ENCODE measurements at places on chromosomes 1 and 21.

- DNase-seq, result no peak
These were observed 67.6 kb downstream of the OLFML2B start for GRCh38 chr1:161956097-161956496.

DNA sequence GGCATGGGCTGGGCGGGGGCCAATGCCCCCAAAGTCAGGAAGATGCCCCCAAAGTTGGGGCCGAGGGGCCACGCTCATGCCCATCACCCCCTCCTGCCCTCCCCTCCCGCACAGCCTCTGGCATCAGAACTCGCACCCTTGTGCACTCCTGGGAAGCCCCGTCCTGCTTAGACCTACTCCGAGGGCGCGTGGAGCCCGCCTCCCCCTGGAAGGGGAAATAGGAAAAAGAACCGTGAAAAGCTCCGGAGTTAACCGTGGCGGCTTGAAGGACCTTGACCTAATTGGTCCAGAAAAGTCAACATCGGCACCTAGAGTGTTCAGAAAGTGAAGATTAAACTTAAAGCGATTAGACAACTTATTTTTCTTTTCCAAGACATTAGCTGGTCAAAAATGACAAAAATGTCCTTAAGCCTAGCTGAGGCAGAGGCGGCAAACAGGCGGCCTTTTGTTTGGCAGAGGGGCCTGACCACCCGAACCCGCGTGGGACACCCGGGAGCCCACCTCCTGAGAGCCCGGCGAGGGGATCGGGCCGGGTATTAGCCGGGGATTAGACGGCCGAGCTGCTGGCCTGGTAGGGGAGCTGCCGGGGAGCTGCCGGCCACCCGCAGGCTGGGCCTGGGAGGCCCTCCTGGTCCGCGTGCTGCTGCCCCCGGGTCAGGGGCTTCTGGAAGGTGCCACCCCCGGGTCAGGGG, 65.5 kb downstream of the PRDM16 start:
- no peak for DNase-seq

DNA sequence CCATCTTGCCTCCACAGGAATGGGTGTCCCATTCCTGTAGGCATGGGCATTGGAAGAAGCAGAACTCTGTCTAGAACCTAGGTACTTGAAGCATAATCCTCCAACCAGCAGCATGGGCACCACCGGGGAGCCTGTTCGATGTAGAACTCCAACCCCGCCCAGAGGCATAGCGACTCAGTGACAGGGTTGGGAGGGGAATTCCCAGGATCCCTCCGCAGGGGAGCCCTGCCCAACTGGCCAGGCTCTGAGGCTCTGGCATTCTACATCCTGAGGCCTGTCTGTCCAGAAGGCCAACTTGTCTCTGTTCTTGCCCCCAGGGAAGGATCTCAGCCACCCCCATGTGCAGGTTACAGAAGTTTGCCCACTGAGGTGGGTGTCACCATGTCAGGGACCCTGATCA, 38.2 kb downstream of the CACNA1S start:
- DNase-seq, result no peak

GRCh38 chr1:172929006-172929405, 121.7 kb downstream of the TNFSF18 start:
- DNase-seq, result no peak

DNA sequence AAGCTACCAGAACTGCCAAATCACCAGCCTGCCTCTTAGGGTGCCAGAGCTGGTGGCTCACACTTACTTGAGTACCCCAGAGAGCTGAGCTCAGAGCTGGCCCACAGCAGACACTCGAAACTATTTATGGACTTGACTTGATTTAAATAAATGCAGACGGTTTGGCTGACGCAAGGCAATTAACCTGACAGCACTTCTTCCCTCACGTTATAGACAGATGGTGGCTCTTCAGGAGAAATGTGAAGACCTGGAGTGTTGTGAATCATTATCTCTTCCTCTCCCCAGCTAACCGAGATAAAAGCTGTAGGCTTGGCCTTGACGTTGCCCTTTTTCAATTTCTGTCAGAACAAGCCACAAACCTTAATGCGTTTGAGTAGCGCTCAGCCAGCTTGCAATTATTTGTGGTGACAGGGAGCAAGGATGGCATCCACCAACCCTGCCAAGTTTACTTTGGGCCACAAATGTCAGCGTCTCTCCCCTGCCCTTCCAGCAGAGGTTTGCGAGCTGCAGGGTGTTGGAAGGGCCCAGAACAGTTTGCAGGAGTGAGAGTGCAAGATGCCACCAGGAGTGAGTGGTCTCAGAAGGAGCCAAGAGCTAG, 34.0 kb upstream of the BCAR3 start:
- no peak for DNase-seq
